Activated CD4-positive, alpha-beta T cell treated with anti-CD3 and anti-CD28 coated beads, Interleukin-2, amount 50 U/mL, for 48 hours (primary cell): ENCODE measurements at places on chromosomes 5 and 9.

DNA sequence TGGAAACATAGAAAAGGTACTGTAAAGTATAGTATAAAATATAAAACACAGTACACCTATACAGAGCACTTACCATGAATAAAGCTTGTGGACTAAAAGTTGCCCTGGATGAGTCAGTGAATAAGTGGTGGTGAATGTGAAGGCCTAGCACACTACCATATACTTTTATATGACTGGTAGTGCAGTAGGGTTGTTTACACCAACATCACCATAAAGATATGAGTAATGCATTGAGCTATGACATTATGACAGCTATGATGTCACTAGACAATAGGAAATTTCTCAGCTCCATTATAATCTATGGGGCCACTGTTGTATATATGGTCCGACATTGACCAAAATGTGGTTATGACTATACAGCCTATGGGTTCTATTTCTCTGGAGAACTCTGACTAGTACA, 291.8 kb upstream of the ACTBL2 start:
- no peak for DNase-seq

- no peak for DNase-seq
Measured at GRCh38 chr9:3809724-3810123, 283.9 kb upstream of the RFX3 start.

DNA sequence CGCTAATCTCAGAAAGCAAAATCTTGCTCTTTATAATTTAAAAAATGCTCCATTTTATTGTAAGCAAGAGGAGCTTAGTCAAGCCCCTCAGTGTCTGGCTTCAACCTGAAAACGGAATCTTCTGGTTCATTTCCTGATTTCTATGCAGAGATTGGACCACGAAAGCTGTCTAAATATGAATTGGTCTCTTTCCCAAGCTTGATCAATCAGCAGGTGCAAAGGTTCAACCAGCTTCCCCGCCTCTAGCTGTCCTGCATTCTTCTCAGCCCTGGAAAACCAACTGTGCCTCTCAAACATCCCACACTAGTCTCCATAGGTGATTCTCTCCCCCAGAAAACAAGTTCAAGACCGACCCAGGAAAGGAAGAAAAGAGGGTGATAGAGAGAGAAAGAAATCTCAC, 34.5 kb downstream of the FNBP1 start:
- peak; percentile 4 for DNase-seq

DNA sequence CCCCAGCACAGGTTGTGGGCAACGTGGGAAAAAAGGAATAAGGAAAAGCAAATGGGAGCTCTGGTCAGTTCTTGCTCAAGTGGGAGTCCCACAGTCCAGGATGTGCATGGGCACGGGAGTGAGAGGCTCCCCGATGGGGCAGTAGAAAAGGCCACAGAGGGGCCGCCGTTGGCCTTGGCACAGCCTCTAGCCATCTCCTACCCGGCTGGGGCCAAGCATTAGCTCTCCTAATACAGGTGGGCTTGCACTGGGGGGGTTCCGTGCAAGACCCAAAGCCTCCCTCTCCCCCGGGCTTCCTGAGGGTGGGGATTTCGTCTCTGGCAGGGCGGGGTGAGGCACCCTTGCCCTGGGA, 212.2 kb upstream of the MVB12B start:
- no peak for DNase-seq

DNA sequence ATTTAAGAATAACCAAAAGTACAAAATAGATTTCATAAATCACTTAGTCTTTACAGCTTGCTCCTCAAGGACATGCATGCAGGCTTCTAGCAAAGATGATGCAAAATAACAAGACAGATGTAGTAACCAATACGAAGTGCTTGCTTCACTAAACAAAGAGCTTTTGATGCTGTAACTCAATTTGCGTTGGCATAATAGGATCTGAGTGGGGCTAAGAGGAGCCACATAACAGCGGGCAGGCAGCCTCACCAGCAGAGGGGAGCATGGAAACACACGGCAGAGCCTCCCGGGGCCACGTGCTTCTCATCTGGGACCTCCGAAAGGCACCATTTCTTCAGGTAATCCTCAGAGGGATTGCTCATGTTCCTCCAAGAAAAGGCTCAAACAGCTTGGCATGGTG, 139.7 kb downstream of the C5orf15 start:
- no peak for DNase-seq

GRCh38 chr9:126126807-126127206, 199.8 kb upstream of the MVB12B start:
- no peak for DNase-seq

DNA sequence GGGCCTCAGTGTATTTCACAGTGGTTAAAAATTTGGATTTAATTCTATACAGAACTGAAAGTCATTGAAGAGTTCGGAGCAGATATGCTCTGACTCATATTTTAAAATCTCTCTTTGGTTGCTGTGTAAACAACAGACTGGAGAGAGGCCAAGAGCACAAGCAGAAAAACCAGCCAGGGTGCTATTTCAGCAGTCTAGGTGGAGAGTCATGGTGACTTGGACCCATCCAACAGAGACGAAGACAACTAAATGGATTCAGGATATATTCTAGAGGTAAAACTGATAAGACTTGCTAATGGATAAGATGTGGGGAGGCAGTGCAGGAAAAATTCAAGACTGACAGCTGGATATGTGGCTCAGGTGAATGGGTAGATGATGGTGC, 168.9 kb downstream of the MAPKAP1 start:
- no peak for DNase-seq

DNA sequence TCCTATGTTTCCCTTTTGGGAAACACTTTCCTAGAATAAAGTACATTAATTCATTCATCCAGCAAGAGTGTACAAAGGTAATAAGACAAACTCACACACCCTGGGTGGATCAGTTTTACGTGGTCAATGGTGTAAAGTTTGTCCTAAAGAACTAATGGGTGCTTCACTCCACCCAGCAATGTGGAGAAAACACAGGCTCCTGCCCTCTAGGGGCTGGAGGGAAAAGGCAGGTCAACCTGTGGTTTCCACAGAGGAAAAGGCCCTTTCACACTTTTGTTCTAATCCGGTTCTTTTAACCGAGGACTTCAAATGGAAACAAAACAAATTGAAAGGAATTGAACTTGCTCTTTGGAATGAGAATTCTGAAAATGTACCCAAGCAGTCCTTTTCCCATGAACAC, 80.9 kb upstream of the SPOCK1 start:
- DNase-seq, result no peak

DNA sequence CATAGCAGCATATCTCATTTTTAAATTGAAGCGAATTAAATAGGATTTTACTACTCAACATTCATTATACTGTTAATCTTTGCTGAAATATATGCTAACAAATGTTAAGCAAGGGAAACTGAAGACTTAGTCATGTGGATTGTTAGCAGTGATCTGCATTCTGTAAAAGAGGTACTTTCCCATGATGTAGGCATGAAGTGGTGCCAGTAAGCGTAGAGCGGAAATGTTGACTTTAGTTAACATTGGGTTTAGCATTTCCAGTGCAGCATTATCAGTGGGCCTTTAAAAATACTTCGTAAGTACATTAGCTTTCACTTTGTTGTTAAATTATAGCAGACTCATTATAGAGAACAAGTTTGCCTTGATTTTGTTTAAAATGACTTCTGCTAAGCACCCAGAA, 130.3 kb downstream of the CDC42SE2 start:
- DNase-seq, result no peak

DNA sequence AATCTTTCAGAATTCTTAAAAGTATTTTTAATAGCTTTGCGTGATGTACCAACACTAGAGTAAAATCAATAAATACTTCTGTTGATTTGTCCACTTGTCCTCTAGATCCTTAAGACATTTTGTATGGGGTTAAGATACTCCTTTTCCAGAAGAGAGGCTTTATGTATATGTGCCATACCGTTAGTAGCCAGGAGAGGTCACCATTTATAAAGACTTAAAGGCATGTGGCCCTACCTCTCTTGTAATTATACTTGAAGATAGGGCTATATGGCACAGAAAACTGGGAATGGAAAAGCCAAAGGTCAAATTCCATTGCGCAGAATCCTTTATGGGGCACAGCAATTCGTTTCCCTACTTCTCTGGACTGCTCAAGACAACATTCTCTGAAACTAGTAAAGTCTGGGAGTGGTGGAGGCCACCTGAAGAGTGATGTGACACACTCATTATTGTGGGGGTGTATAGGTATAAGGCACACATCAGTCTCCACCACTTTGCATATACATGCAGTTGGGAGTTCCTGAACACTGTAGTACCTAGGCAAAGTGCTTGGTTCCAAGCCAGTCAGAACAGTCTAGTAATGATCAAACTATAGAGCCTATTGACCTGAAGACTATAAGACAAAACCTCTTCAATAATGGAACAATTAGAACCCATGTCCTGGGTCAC, 140.1 kb upstream of the FBXL17 start:
- DNase-seq, result no peak

GRCh38 chr5:158724521-158725188, 375.1 kb downstream of the EBF1 start:
- no peak for DNase-seq

GRCh38 chr5:69329905-69330489, 2.6 kb downstream of the CCDC125 start:
- DNase-seq, result no peak

- peak; percentile 30 for DNase-seq
Measured at GRCh38 chr9:130938652-130939404, at the start of gene FIBCD1. Gene FIBCD1, minus strand, starts transcription at chr9:130939247. Its CDS starts 640 bp downstream, at chr9:130938607.

DNA sequence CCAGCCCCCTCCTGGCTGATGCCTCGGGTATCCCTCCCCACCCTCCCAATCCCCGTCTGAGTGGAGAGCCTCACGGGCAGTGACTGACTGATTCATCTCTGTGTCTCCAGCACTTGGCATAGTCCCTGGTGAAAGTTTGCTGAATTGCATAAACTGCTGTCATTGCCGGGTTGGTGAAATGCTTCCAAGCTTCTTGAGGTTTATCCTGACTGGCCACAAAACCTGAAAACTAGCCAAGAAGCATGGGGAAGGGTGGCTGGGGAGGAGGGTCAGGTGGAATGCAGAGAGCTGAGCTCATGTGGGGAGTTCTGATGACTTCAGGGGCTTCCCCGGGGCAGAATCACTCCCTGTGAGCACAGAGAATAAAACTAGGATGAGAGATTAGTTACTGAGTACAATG, 56.9 kb upstream of the GGTA1 start:
- DNase-seq, result no peak

- no peak for DNase-seq
Measured at GRCh38 chr5:1445689-1446601, 705 bp upstream of the SLC6A3 start.

DNA sequence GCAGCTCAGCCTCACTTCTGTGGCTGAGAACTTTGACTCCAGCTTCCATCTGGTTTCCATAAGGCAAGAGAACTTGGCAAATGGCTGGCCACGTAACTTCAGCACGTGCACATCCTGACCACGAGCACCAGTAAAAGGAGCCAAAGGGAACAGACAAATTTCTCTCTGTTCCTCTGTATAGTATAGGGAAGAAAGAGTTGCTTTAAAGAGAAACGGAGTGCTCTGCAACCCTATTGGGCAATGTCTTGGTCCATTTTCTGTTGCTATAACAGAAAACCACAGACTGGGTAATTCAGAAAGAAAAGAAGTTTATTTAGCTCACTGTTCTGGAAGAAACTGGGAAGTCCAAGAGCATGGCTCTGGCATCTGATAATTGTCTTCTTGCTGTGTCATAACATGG, 558.7 kb downstream of the ACTL7B start:
- DNase-seq, result no peak

- DNase-seq, result no peak
Measured at GRCh38 chr9:16475257-16475656, 395.2 kb downstream of the BNC2 start.

GRCh38 chr5:11013793-11014192, 252.8 kb upstream of the DAP start:
- no peak for DNase-seq

GRCh38 chr5:23639326-23639725, 131.9 kb downstream of the PRDM9 start:
- no peak for DNase-seq

GRCh38 chr9:126591922-126592321, 21.8 kb upstream of the LMX1B start:
- no peak for DNase-seq

GRCh38 chr9:81455462-81456219, 233.7 kb downstream of the TLE1 start:
- DNase-seq, result no peak

DNA sequence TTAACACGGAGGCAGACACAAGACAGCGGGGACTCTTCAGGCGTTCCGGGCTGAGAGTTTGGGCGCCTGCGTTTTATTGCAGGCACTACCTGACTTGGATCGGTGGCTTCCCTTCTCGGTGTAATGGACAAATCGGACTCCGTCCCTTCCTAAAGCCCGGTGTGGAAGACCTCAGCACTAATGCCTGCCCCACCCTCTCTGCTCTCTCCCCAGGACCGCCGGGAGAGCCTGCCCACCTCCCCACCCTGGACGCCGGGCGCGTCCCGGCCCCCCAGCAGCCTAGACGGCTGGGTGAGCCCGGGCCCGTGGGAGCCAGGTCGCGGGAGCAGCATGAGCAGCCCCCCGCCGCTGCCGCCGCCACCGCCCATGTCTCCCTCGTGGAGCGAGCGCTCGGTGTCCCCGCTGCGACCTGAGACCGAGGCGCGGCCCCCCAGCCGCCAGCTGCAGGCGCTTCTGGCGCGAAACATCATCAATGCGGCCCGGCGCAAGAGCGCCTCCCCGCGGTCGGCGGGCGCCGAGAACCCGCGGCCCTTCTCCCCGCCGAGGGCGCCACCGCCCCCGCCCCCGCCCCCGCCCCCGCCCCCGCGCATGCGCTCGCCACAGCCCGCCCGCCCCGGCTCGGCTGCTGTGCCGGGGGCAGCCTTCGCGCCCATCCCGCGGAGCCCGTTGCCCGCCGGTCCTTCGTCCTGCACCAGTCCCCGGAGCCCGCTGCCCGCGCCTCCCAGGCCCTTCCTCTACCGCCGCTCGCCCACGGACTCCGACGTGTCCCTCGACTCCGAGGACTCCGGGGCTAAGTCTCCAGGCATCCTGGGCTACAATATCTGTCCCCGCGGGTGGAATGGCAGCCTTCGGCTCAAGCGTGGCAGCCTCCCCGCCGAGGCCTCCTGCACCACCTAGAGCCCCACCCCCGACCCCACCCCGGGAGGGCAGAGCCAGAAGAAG, 4.6 kb upstream of the MYOZ3 start:
- DNase-seq, result peak; percentile 70

- no peak for DNase-seq
Measured at GRCh38 chr5:157971571-157972216, 112.7 kb upstream of the CLINT1 start.

DNA sequence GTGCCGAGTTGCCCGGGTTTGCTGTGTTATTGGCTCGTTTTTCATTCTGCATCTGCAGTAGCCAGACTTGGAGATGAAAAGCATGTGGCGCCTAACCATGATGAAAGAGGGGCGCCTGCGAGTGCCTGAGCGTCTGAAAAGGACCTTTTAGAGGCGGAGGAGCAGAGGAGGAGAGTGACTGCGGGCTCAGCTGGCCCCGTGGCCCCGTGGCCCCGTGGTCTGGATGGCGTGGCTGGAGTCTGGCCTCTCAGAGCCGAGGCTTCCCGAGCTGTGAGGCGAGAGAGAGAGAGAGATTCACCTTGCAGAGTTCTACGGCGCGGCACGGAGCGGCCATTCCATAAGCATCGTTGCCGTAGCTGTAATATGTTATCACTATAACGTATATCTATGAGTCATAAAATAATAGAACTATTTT, 55.3 kb upstream of the RNU6ATAC start:
- DNase-seq, result no peak

- peak; percentile 91 for DNase-seq
Measured at GRCh38 chr5:7868773-7869473, at the start of the genes FASTKD3 and MTRR. Gene FASTKD3, minus strand, starts transcription at chr5:7869031. Its CDS starts 948 bp downstream, at chr5:7868083. Gene MTRR, plus strand, starts transcription at chr5:7869148. Its CDS starts 1,647 bp downstream, at chr5:7870795.

GRCh38 chr5:122906768-122907167, 61.4 kb downstream of the SNX24 start:
- no peak for DNase-seq
